EL (cell line): ENCODE measurements at places on chromosomes 12 and 14.

- no peak for DNase-seq
These were observed 171.8 kb downstream of the BTG1 start for GRCh38 chr12:91973813-91974212.

- DNase-seq, result no peak
These were observed 67.6 kb downstream of the RIN3 start for GRCh38 chr14:92581206-92581605.

DNA sequence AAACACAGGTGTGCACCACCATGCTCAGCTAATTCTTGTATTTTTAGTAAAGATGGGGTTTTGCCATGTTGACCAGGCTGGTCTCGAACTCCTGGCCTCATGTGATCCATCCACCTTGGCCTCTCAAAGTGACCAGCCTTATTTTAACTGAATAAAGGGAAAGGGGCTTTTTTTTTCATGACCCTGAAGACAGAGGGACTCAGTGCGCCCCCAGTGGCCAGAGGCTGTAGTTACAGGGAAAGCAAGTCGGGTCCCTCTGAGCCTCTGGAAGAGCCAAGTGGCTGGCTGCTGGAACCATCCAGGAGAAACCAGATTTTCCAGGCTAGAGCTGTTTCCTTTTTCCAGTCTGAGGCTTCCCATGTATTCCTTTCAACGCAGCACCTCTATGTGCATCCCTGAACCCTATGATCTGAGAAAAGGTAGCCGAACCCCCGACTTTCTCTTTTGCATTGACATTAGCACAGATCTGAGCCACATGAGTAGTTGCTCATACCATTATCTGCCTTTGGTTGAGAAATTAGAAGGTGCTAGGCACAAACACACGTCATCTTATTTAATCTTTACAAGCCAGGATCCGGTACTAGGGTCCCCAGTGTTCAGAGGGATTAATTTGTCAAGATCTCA lies 342.7 kb downstream of the CACNA1C start:
- peak; percentile 42 for DNase-seq

- DNase-seq, result no peak
These were observed 250.5 kb downstream of the MED13L start for GRCh38 chr12:116026768-116027550.

DNA sequence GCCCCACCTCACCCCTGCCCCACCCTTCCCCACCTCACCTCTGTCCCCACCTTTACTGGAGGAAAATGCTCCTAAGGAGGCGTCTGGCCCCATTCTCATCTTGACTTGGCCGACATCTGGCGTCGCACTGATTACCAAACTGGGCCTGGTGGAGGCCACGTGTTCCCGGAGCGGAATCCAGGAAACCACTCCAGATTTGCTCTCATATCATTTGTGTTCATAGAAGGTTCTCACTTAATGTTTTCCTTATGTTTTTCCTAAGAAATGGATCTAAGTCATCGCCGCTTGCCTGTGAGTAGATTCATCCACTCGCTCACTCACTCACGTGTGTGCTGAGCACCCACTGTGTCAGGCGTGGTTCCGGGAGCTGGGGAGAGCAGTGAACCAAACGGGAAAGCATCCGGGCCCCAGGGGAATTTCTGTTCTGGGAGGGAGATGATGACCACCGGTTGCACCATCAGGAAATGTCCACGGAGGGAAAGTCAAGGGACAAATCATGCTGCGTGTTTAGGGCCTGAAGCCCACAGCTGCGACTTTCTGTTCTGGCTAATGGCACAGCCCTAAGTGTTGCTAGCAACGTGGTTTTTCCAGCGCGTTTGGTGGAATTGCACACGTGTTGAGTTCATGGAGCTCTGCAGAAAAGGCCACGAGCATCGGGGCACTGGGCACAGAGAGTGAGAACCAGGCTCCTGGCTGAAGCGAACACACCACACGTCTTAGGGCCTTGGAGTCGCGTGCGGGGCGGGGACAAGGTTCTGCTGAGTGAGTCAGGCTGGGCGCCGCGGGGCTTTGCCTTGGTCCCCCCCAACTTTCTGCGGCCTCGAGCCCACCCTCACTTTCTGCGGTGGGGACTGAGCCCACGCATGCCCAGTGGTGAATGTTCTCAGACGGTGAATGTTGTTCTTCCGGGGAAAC lies 57.7 kb downstream of the ADGRD1 start:
- DNase-seq, result peak; percentile 1
